Tibial nerve (tissue), 4 donors: ENCODE measurements at places on chromosomes 2 and 18. TPM values are rescaled to one million over a fixed set of nuclear protein-coding genes. Genes with fewer than 3 reads are reported as not detected.

- DNase-seq: no peak
Observed at GRCh38 chr2:36178384-36178783, 177.2 kb upstream of the CRIM1 start.

DNA sequence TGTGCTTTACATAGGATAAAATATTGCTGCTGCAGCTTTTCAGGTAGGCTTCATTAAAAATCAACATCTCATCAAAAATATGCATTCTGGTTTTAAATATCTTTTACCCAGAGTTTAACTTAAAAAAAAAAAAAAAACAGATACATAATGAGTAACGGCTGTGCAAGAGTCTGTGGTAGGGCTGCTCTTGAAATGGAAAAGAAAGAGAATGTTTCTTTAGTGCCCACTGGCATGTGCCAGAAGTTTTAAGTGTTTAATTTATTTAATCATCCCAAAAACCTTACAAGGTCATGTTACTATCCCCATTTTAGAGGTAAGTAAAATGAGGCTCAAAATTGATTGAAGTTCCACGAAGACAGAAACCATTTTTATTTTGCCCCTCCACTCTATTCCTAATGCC, 92.1 kb downstream of the SLC8A1 start:
- no peak for DNase-seq

DNA sequence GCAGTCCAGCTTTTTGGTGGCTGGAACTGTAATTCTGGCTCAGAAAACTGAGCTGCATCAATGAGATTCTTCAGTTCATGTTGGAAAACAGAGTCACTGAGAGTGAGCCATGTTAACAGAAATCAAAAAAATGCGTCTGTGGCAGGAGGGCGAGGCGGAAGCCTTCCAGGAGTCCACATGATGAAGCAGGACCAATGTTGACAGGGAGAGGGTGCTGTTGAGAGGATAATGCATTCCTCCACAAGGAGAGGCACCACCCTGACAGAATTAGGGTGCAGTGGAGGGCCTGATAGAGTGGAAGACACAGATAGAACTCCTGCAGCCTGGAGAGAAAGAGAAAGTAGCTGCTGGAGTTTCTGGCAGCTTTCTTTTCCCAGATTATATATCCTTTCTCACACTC, 111.5 kb downstream of the MGAT5 start:
- DNase-seq: no peak

DNA sequence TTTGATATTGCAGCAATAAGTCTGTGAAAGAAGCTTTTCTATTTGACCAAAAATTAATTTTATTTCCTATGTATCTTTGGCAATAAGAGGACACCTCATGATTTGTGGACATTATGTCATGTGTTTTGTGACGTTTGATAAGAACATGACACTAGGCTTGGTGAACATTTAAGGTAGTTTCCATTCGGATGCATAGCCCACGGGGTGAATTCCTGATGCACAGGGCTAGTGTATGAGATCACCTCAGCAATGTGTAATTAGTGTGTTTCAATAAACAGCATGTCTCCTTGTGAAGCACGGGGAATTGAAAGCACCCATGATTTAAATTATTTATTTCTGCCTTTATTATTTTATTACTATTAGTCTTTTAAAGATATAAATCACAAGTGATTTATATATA, 146.1 kb upstream of the LINC00305 start:
- no peak for DNase-seq

The MC2R gene
- not detected for total RNA-seq

- peak; percentile 28 for DNase-seq
Observed at GRCh38 chr18:7617738-7618422, 50.8 kb downstream of the PTPRM start.

The NR4A2 gene
- total RNA-seq: 14.7 TPM

The DNAJC5G gene
- not detected for total RNA-seq

The MREG gene
- total RNA-seq: 2.9 TPM

The CFAP210 gene
- 0.60 TPM for total RNA-seq

The TEX44 gene
- total RNA-seq: not detected

The PCARE gene
- 0.20 TPM for total RNA-seq

The ACMSD gene
- not detected for total RNA-seq

The GRP gene
- not detected for total RNA-seq

GRCh38 chr2:1627628-1628381, 116.5 kb downstream of the PXDN start:
- no peak for DNase-seq

DNA sequence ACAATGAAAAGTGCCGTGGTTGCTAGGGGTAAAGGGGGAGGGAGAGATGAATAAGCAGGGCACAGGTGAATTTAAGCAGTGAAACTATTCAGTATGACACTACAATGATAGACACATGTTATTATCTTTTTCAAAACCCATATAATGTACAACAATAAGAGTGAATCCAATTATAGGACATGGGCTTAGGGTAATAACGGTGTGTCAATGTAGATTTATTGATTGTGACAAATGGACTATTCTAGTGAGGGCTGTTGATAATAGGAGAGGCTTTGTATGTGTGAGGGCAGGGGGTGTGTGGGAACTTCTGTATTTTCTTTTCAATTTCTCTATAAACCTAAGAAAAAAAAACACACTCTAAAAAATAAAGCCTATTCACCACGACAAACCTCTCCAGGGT, 223.8 kb downstream of the RIT2 start:
- DNase-seq: no peak

GRCh38 chr2:19246496-19246895, 111.9 kb downstream of the OSR1 start:
- DNase-seq: no peak

The SERPINB10 gene
- 0.22 TPM for total RNA-seq

GRCh38 chr18:23828426-23828825, 139.2 kb downstream of the LAMA3 start:
- no peak for DNase-seq

DNA sequence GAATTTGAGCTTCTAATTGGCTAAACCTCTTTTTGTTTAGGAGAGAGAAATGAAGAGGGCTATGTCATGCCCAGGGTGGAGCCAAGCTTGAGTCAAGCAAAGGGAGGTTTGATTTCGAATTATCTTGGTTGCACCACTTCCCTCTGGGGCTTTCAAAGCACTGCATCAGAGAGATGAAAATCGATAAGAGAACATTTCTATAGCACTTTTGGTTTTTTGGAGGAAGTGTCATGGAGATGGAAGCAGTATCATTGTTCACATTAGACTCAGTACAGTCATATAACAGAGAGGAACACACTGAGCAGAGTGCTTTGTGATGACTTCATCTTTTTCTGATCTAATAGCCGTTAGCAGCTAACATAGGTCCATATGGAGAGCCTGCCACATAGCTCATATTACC, 120.3 kb upstream of the UXS1 start:
- DNase-seq: no peak

DNA sequence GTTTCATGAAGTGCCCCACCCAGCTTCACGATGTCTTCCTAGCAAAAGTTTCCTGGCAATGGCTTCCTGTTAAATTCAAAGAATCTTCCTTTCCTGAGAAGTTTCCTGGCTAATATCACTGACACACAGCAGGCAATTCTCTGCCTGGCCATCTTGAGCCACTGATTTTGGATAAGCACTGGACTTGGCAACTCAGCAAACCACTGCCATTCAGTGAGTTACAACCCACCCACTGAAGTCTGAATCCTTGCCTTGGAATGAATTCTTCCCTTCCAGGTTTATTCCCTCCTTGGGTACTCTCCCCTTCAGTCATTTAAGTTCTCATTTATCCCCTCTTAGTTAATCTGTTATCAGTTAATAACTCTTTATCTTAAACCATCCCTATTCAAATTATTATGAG, 426.0 kb downstream of the MBD2 start:
- DNase-seq: no peak

The SPP2 gene
- not detected for total RNA-seq

GRCh38 chr2:69114534-69114933, 101.6 kb downstream of the ANTXR1 start:
- no peak for DNase-seq

The PDE6D gene
- 30.8 TPM for total RNA-seq

The CABLES1 gene
- 18.4 TPM for total RNA-seq

DNA sequence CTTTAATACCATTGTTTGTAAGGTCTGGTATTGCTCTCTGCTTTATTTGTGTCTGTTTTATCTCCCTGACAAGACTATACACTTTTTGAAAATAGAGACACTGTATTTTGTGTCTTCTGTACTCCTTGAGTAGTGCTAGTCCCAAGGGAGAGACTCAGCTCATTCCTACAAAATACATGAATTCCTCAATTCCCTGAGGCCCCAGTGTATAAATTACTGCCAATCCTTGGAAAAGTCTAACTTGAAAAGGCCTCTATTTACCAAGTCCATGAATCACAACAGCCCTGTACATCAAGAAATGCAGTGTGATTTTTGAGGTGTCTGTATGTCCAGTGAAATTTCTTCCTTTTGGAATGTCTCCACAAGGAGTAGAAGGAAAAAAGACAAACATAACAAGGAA, 34.9 kb upstream of the NEDD4L start:
- no peak for DNase-seq

DNA sequence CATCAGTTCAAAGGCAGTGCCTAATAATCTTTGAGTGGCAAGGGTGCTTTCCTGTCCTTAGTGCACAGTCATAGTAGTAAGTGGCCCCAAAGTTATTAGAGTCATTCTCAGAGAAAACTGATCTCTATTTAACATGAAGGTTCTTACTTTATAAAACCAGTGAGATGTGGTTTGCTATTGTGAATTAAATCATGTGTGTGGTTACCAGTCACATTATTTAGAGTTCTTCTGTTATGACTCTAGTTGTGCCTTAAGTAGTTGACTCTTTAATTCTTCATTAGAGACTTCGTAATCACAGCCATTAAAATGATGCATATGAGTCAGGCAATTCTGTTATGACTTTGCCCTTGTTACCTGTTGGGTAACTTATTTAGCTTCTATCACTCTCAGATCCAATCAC, 1392.9 kb upstream of the ACVR2A start:
- DNase-seq: no peak

- DNase-seq: no peak
Observed at GRCh38 chr18:11339188-11339775, 189.9 kb upstream of the PIEZO2 start.

DNA sequence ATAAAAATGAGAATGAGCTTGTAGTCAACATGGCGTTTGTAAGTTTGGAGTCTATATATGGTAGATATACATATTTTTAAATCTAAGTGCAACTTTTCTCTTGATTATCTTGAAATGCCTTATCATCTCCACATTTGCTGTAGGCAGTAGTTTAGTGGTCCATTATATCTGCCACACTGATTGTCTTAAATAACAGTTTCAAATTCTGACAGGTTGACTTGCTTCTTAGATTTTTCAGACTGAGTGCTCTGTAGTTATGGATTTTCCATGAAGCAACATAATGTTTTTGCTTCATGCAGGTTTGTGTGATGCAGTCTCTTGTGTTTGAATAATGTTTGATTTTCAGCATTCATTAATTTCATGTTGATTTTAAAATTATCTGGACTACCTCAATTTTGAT, 12.3 kb downstream of the PARD3B start:
- DNase-seq: no peak

The BBS5 gene
- total RNA-seq: 19.9 TPM

DNA sequence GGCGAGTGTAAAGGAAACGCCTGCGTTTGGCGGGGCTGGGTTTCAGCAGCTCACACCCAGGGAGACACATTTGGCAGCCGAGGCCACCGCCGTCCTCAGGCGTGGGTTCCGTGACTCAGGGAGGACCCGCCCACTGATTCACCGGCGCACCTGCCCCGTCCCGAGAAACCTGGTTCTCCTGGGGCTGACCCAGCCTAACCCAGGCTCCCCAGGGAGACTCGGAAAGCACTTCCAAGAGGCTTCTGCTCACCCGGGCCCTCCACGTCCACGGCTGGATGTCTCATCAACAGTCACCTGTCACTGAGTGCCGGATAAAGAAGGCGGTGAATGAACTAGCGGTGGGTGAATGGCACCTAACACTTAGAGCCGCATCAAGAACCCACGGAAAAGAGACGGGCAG, 126.4 kb upstream of the CTDP1 start:
- no peak for DNase-seq

- no peak for DNase-seq
Observed at GRCh38 chr2:132255714-132256113, 94.0 kb upstream of the ANKRD30BL start.

The EVX2 gene
- total RNA-seq: not detected

The SRSF7 gene
- total RNA-seq: 85.5 TPM

GRCh38 chr2:218883491-218884490, 3.1 kb downstream of the WNT10A start:
- no peak for DNase-seq

DNA sequence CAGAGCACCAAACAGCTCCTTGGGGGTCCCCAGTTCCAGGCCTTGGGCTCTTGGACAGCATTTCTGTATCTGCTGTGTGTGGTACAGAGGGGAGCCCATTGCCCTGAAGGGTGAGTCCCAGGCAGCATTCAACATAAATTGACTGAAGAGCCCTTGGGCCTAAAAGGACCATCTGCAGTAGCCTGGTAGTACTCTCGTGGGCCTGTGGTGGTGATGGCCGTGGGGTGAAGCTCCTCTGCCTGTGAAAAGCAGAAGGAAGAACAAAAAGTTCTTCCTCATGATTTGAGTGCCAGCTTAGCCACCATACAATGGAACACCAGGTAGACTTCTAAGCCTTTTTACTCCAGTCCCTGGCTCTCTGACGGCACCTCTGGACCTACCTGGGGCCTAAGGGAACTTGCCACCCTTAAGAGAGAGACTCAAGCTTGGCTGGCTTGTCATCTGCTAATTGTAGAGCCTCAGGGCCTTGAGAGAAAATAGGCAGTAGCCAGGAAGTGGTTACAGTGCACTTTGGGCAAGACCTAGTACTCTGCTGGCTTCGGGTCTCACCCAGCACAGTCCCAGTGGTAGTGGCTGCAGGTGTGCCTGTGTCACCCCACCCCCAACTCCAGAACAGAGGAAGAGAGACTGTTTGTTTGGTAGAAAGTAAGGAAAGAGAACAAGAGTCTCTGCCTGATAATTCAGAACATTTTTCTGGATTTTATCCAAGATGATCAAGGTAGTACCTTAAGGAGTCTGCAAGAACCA, 84.6 kb upstream of the CERS6 start:
- no peak for DNase-seq

GRCh38 chr2:63849381-63850203, 7.9 kb downstream of the UGP2 start:
- DNase-seq: no peak

The CCDC74B gene
- 26.6 TPM for total RNA-seq

- no peak for DNase-seq
Observed at GRCh38 chr2:188734691-188735090, 239.5 kb upstream of the COL3A1 start.

The ASB18 gene
- not detected for total RNA-seq

The PARD6G gene
- total RNA-seq: 10.7 TPM

GRCh38 chr18:13614641-13615288, 111.6 kb downstream of the FAM210A start:
- no peak for DNase-seq

DNA sequence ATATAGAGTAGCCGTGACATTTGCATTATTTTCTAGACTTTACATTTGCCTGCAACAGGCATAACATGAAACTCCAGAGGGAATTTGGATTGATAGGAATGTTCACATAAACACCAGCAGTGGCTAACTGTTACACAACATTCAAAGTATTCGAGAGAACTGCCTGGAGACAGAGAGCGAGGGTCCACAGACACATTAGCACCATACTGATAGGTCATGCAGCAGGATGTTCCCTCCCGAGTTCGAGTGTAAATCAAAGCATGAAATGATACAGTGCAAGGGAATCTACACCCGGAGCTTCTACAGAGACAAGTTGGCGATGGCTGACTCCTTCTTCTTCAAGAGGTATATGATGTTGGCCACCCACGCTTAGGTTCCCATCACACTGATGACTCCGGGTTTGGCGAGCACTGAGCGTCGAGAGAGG, 89.5 kb downstream of the COL6A3 start:
- DNase-seq: no peak
